ENCODE measurements at places on chromosomes 16 and 17. TPM values are rescaled to one million over a fixed set of nuclear protein-coding genes. Genes with fewer than 3 reads are reported as not detected.

DNA sequence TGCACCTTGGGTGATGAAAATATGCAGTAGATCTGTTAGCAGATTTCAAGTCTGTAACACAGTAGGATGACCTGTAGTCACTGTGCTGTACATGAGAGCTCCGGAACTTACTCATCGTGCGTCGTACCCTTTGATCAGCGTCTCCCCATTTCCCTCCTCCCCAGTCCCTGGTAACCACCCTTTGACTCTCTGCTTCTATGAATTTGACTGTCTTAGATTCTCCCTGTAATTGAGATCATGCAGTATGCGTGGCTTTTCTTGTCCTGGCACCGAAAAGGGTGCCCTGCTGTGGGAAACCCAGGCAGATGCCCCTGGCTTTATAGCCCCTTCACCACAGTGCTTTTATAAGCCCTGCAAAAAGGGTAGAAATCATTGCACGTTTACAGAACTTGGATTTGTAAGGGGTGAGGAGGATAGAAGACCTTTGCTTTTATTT is 20.5 kb downstream of the CLEC16A start:
- DNase-seq = no peak

Gene SLFN14
- 4.8 TPM for total RNA-seq

Gene CACNG5
- not detected for total RNA-seq

DNA sequence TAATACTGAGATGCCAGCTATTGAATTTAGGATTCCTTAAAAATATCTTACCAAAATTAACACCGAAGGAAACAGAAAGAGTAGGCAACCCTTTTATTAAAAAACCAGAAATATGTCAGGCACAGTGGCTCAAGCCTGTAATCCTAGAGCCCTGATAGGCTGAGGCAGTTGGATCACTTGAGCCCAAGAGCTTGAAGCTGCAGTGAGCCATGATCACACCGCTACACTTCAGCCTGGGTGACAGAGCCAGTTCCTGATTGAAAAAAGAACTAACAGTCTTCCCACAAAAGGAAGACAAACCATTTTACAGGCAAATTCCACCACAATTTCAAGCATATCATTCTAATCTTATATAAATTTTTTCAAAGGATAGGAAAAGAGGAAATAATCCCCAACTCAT is 15.6 kb downstream of the SLFN12 start:
- DNase-seq = no peak

Gene LSM12
- total RNA-seq = 27.2 TPM

Gene C16orf46
- not detected for total RNA-seq

- DNase-seq = peak; percentile 32
Observed at GRCh38 chr17:40582328-40582901, 17.1 kb upstream of the CCR7 start.

Gene MPP2
- total RNA-seq = 5.5 TPM

Gene PIK3R5
- total RNA-seq = 4.3 TPM

GRCh38 chr16:67571981-67572431 is 9.7 kb downstream of the CTCF start:
- no peak for DNase-seq

GRCh38 chr16:57084257-57084770 is 8.1 kb upstream of the CPNE2 start:
- peak; percentile 75 for DNase-seq

- no peak for DNase-seq
Observed at GRCh38 chr17:76390003-76390421, 5.6 kb downstream of the SPHK1 start.

Gene KDM6B
- total RNA-seq = 0.48 TPM

DNA sequence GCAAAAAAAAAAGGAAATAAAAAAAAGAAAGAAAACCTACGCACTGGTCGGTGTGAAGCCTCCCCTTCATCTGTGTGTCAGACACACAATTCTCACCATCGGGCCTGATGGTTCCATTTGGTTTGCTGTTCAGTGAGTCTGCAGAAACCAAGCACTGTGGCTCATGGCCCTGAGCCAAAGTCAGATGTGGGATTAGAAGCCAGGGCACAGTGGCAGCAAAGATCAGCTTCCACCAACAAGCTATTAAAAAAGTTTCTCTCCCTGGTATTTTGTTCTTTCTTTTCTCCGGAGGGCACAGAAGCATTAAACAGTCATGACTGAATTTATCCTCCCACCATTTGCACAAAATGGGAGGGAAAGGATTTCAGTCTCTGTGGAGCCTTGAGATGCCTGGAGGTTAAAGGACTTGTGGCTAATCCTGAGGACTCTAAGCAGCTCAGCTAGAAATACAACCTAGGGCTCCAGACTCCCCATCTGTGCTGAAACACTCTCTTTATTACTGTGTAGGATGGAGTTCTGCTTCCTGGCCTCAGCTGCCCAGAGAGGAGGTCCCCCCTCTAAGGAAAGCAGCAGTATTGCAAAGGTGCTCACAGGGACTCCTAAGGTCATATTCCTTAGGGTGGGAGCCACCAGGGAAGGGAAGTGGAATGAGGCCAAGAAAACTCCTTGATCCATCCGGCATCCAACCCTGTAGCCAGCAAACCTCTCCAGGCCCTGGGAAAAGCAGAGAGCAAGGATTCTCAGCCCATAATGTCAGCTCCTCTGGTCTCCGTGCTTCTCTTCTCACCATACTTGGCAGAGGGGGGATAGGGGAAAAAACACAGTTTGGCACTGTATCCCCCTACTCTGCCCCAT is 28.2 kb downstream of the SLC39A11 start:
- DNase-seq = peak; percentile 81

GRCh38 chr16:80993307-80993706 is 13.4 kb downstream of the CMC2 start:
- DNase-seq = peak; percentile 82

GRCh38 chr17:68356949-68357455 is 65.7 kb downstream of the ARSG start:
- DNase-seq = no peak

DNA sequence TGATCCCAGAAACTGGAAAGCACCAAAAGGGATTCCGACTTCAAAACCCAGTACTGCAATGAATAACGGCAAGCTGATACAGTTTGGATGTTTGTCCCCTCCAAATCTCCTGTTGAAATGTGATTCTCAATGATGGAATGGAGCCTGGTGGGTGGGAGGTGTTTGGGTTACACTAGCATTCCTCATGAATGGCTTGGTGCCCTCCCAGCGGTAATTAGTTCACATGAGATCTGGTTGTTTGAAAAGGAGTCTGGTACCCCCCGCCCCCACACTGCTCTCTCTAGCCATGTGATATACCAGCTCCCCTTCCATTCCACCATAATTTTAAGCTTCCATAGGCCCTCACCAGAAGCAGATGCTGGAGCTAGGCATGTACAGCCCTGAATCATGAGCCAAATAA is 40.1 kb downstream of the RANBP10 start:
- no peak for DNase-seq

DNA sequence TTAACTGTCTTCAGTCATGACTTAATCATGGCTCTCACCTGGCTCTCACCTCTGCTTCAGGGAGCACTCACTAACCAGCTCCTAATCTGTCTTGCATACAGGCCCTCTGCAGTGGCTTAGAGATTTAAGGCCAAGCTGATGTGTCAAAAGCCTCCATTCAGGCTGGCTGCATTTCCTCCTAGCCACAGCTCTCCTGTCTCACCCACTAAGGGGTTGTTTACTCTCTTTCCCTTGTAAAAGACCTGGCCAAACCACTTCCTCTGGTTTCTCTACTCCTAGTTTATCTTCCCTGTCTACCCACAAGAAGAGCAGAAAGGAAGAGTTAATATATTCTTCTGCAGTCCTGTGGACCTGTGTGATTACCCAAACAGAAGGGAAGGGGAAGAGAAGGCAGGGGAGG is 9.3 kb upstream of the ASIC2 start:
- DNase-seq = no peak

GRCh38 chr17:82372249-82373071 is 895 bp downstream of the UTS2R start:
- DNase-seq = no peak

DNA sequence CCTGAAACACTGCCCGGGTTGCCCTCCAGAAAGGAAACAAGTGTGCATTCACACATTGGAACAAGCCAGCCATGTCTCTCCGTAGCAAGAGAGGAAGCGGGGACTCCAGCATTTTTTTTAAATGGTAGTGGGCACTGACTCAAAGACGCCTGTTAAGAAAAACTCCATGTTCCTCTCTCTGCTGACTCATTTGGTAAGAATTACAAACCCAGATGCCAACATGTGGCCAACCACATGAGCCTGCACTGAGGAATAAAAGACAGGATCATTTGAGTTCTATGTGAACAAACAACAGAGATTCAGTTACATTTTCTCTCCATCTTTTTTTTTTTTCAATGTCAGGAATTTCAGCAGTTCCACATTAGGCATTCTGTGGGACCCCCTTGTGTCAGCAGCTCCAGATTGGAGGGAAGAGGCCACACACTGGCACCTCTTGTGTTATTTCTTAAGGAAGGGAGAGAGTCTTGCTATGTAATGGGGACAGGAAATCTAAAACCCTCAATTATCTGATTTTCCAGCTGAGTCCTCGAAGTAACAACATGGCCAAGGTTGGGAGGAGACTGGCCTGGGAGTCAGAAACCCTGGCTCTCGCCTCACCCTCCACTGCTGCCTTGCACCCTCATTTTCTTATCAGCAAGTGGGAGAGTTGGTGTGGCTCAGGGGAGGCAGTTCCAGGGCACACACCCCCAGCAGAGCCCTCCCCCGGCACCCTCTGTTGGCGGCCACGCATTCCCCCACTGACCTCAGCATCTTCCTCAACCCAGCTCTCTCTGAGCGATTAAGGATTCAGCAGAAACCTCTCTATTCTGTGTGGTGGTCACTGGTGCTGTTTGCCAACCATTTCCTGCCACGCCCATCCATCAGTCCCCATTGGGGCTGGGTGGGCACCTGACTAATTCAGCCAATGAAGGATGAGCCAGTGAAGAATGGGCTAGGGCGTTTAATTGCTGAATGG is 173.0 kb downstream of the FOXL1 start:
- peak; percentile 56 for DNase-seq

DNA sequence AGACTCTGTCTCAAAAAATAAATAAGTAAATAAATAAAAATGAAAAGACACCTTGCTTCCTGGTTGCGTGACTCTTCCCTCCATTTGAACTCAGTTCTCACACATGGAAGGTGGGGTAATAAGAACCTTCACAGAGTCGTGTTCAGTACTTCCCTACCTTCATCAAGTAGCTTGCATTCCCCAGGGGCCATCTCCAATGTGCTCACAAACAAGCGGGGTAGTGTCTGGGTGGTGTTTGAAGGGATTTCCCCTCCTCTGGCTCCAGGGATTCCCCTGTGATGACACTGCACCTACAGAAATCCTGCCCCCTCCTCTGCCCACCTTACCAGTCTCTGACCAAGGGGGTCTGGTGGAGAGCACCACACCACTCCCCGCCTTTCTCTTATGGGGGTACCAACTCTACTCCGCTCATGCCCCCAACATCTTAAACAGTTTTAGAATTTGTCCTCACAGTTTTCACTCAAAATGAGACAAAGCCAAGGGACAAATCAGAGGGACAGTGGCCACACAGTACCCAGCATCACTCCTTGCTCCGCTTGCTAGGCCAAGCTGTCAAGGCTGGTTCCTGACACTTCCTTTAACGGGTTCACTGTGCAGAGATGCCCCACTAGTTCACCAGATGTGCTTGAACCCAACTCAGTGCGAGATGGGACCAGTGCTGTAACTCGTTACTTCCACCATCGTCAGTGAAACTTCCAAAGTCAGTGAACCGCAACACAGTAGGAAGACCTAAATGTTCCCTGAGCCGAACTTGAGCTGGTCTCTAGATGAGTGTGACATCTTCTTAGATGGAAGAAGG is 69.1 kb downstream of the COPRS start:
- DNase-seq = no peak

DNA sequence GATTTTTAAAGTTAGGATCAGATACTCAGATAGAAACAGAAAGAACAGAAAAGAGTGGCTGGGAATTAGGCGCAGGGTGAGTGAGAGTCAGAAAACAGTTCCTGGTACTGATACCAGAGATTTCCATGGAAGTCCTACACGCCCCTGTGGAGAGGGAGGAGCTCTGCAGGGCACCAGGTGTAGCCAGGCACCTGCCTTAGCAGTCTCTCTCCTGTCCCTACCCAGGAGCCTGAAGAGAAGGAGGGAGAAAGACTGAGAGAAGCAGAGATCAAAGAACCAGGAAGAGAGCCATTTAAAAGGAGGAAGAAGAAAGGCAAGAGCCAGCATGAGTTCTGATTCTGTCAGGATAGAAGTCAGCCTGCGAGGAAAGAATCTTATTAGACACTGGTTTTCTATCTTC is 65.0 kb downstream of the CBLN1 start:
- no peak for DNase-seq

DNA sequence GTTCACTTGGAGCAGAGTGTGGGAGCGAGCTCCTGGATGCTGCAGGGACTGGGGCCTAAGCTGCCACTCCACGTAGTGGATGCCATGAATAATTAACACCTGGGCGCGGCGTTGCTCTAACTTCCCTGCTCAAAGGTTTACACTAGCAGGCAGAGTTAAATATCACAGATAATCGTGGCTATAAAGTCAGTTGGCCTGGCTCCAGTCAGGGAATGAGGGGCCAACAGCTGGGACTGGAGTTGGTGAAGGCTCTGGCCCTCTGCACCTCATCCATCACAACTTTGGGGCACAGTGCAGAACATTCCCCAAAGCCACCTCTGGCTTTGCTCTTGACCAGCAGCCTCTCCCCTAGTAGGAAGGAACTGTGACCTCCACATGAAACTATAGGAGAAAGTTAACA is 10.9 kb downstream of the HOXB4 start:
- no peak for DNase-seq

DNA sequence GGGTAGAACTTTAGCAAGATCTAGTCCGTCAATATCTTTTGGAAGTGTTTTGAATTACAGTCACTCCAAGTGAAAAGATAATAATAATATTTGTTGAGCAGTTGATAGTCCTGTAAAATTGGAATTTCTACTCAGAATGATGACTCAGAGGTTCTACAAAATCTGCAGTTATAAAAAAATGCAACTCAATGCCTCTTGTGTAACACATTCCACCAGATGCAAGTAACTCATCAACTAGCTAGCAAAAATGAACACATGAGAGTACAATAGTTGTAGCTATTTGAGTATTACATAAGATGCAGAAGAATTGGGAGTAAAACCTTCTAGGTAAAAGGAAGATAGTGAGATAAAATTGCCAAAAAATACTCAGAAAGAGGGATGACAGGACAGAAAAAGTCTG is 177.2 kb downstream of the CDH8 start:
- DNase-seq = peak; percentile 18

Gene NT5C
- 47.7 TPM for total RNA-seq

GRCh38 chr17:61157246-61157886 is 242.3 kb upstream of the TBX2 start:
- peak; percentile 83 for DNase-seq

- DNase-seq = no peak
Observed at GRCh38 chr17:56217921-56218320, 64.6 kb downstream of the ANKFN1 start.

Gene KRTAP1-1
- total RNA-seq = not detected

Gene TBX2
- 24.6 TPM for total RNA-seq

Data from umbilical cord (tissue), 2 donors.